ENCODE measurements at places on chromosomes 11 and 22.

GRCh38 chr22:33515795-33516194 is 404.5 kb downstream of the LARGE1 start:
- no peak for DNase-seq

DNA sequence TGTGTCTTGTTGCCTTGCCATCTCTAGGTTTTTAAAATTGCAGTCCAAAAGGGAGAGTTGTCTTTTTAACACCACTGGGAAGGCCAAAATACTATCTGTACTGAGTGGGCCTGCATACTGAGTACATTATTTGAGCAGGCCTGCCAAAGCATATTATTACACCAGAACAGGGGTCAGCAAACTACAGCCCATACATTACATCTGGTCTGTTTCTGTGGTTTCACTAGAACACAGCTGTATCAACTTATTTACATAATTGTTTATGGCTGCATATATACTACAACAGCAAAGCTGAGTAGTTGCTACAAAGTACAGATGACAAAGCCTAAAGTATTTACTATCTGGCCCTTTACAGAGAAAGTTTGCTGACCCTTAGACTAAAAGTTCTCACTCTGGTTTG is 74.0 kb downstream of the USP35 start:
- DNase-seq, result no peak

- no peak for DNase-seq
Measured at GRCh38 chr11:65442842-65443331, 20.3 kb downstream of the NEAT1 start.

DNA sequence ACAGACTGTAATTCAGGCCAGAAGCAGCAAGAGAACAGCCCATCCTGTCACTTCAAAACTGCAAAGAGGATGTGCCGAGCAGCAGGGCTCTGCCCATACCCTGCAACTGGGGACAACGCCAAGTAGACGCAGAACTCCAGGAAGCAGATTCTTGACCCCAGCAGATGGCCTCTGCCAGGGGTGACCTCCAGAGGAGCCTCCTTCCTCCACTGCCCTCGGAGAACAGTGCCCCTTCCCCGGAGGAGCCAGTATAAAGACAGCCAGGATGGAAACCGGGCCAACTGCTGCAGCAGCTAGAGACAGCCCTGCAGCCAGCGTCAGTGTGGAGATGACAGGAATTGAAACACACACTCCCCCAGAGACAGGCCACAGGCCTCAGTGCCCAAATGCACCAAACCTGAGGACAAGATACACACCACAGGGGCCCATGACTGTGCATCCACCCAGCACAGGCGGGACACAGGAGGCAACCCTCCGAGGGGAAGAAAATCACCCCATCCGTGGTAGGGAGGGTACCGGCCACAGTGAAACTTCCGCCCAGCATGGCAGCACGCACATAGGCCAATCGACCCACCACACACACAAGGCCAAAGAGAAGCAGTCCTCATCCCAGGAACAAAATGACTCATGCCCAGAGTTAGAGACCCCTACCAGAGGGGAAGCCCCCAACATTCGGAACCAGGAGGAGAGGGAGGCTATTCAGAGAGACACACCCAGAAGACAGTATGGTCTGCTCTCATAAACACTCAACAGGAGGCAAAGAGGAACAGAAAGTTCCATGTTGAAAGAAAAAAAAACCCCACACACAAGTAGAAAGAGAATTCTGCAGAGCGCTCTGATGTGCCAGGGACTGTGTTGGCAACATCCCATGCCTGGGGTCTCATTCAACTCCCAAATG is 5.6 kb downstream of the AHNAK start:
- no peak for DNase-seq

- DNase-seq, result no peak
Measured at GRCh38 chr11:80281194-80281593, 840.4 kb upstream of the TENM4 start.

Measured in anterior cingulate cortex (tissue), 58 donors.